ENCODE measurements at places on chromosomes 3 and 15. TPM values are rescaled to one million over a fixed set of nuclear protein-coding genes. Genes with fewer than 3 reads are reported as not detected.

DNA sequence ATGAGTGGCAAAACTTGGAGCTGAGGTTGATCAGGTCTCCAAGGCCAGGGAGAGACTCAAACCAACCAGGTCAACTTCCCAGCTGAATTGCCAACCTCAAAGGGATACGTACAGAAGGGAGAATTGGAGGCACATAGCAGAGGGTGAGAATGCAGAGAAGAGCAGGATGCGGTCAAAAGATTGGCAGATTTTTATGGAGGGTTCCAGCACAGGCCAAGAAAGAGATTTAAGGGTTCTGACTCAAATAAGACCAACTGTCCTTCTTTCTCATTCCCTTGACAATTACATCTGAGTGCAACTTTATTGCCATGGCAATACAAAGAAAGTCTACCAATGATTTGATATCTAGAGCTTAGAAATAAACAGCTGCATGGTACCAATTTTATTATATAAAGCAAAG, 33.2 kb downstream of the SCG5 start:
- no peak for DNase-seq

- no peak for DNase-seq
Observed at GRCh38 chr15:99282121-99282520, 30.8 kb downstream of the LRRC28 start.

- no peak for DNase-seq
Observed at GRCh38 chr3:179067839-179068238, 3.8 kb downstream of the ZMAT3 start.

GRCh38 chr15:68584756-68585573, 6.2 kb downstream of the CORO2B start:
- DNase-seq = no peak

DNA sequence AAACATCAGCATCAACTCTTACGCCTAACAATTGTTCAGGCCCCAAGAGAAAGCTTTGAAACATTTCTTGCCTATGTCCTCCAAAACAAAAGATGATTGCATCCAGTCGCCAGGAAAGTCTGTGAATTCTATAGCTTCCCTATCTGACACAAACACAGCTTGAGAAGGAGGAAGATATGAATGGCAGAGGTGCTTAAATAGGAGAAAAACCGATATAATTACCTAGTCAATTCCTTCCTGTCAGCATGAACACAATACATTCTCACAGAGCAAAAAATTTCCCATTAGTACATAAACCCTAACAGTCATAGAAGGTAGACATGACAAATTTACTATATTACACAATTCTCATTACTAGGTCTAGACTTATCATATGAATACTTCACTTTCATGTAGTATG, 326.5 kb downstream of the CGGBP1 start:
- no peak for DNase-seq

GRCh38 chr3:191425322-191425734, 35.6 kb upstream of the PYDC2 start:
- no peak for DNase-seq

DNA sequence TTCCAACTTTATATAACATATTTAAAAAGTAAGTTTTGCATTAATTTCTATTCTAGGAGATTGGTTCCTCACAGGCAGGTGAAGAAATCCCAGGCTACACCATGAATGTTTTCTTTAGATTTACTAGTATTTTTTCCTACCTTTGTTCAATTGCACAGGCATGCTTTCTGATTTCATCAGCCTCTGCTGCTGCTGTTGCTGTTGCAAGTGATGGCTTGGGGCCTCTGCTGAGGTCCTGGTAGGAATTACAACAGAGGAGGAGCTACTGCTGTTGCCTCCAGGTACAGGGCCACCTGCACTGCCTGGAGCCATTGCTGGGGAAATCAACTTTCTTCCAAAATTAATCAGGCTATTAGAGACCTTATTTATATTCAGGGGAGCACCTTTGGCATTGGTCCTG, 353.3 kb downstream of the PLCL2 start:
- DNase-seq = no peak

GRCh38 chr15:100334905-100335304, 6.9 kb downstream of the ADAMTS17 start:
- DNase-seq = no peak

Gene AP3B2
- 9.3 TPM for total RNA-seq

Gene CDHR4
- not detected for total RNA-seq

Gene IMPG2
- total RNA-seq = 0.28 TPM

Gene RLBP1
- total RNA-seq = not detected

Gene STRIT1
- total RNA-seq = not detected

All from prostate gland (tissue), 2 donors.